ENCODE measurements at places on chromosomes 1 and 21.

GRCh38 chr1:71980556-71980955 lies 301.8 kb downstream of the NEGR1 start:
- no peak for DNase-seq

GRCh38 chr1:19605967-19606366 lies 38.1 kb upstream of the NBL1 start:
- DNase-seq, result no peak

GRCh38 chr1:164716992-164717703 lies 158.2 kb downstream of the PBX1 start:
- peak; percentile 56 for DNase-seq

GRCh38 chr21:46052703-46053651 lies 44.9 kb upstream of the COL6A2 start:
- DNase-seq, result peak; percentile 58

- no peak for DNase-seq
Observed at GRCh38 chr1:59641836-59642235, 172.9 kb upstream of the HOOK1 start.

- no peak for DNase-seq
Observed at GRCh38 chr21:31913182-31913608, 40.4 kb downstream of the HUNK start.

GRCh38 chr1:112674986-112675727 lies 698 bp downstream of the MOV10 start:
- DNase-seq, result peak; percentile 81

DNA sequence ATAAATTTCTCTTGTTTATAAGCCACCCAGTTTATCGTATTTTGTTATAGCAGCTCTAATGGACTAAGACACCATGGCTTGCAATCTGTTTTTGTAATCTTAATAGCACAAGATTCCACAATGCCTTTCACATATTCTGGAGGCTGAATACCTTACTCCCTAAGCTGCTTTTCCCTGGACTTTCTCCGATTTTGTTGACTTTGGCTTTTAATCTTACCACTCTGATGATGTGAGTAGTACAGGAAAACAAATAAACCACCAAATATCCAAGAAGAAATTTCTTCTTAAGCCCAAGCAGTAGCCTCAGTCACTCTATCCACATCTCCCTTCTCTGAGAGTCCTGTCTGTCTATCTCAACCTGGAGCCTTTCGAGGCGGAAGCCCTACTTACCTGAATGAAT lies 838.6 kb downstream of the LTN1 start:
- no peak for DNase-seq

- DNase-seq, result no peak
Observed at GRCh38 chr1:30331415-30332065, 391.8 kb downstream of the MATN1 start.

DNA sequence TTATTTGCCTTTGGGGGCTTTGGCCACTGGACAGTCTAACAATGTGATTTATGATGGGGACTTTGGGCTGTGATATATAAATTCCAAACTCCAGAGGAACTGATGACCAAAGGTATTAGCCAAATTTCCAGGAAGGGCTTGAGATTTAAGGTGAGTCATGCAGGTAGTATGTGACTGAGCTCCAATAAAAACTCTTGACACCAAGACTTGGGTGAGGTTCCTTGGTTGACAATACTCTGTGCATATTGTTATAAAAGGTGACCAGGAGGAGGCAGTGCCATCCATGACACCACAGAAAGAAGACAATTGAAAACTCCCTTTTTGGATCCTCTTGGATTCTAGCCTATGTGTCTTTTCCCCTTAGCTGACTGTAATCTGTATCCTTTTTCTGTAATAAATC lies 392.7 kb upstream of the LRRC7 start:
- no peak for DNase-seq

DNA sequence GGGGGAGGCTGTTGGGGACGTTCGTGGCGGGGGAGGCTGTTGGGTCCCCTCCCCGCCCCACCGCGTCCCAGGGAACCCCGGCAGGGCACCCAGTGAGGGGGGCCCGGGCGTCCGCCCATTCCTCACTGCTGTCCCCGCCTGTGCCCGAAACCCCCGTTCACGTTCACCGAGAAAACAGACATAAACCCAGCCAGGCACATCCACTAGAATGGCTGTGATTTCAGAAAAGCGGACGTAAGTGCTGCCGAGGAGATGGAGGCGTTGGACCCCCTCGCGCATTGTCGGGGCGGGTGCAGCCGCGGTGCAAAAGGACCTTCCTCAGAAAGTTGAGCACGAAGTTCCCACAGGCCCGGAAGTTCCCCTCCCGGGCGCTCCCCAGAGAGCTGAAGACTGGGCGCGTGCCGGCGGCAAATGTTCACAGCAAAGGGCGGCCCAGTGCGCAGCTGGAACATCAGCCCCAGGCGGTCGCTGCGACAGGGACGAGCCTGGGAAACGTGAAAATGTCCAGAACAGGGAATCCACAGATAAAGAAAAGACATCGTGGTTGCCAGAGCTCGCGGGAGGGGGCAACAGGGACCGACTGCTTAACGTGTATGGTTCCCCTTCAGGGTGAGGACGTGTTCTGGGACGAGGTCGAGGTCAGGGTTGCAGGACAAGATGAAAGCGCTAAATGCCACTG lies 18.5 kb upstream of the SAMD11 start:
- DNase-seq, result no peak

DNA sequence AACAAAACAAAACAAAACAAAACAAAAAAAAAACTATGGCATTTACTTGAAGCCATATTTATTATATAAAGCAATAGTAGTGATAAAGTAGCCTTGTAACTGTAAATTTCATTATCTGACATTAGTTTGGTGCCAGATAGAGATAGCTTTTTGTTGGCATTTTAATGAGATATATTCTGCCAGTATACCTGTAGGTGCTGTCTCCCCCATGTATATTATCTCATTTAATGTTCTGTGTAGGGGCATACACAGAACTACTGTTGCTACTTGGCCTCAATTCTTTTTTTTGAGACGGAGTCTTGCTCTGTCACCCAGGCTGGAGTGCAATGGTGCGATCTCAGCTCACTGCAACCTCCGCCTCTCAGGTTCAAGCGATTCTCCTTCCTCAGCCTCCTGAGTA lies 67.4 kb downstream of the TMEM200B start:
- DNase-seq, result no peak

- no peak for DNase-seq
Observed at GRCh38 chr1:89806616-89807015, 14.2 kb upstream of the LRRC8D start.

- peak; percentile 41 for DNase-seq
Observed at GRCh38 chr21:32240851-32241687, 37.8 kb downstream of the MIS18A start.

- no peak for DNase-seq
Observed at GRCh38 chr1:64984737-64985136, 18.4 kb upstream of the JAK1 start.

DNA sequence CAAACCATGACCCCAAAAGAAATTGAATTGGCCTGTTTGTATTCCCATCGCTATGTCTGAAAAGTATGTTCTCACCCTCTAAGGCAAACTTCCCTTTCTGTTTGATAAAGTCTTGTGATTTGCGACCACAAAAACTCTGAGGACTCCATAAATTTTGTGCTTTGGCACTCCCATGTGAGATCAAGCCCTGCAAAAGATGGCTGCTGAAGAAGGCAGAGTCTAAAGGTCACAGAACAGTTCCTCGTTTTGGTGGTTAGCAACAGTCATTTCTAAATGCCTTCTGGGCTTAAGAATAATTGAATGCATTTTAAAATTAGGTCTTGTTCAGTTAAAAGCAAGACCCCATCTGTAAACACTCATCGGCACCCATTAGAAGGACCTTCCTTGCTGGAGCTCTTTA lies 441.6 kb downstream of the OMA1 start:
- no peak for DNase-seq

DNA sequence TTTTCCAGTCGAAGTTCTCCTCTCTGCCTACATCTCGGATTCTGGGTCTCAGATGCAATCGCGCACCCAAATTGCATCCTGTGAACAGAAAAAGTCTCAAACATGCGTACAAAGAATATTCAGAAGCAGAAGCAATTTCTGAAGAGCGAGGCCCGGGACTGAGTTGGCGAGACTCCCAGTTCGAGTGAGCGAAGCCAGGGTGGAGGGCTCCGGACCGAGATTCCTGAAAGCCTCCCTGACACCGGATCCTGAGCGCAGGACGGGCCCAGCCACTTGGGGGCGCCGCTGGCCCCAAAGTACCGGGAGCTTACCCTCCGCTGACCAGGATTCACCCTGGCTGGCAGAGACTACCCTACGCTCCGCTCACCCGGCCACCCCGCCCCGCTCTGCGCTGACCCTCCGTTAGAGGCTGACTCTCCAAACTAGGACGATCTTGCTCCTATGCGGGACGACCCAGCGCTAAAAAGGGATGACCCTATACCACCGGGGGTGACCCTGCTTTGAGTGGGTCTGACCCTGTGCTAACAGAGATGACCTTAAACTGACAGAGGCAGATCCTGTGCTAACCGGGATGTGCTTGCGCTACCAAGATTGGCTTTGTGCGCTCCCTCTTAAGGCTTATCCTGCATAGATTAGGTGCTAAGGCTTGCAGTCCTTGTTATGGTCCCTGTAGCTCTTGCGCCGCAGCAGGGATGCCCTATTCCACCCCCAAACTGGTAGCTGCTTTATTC lies 12.1 kb downstream of the FOXD2 start:
- DNase-seq, result peak; percentile 60

- DNase-seq, result peak; percentile 27
Observed at GRCh38 chr1:110672001-110672752, 2.6 kb downstream of the KCNA3 start.
